Stimulated activated CD4-positive, alpha-beta T cell treated with anti-CD3 and anti-CD28 coated beads, TNF-alpha, amount 100 ng/mL, for 48 hours (primary cell): ENCODE measurements at places on chromosomes 5 and 9.

DNA sequence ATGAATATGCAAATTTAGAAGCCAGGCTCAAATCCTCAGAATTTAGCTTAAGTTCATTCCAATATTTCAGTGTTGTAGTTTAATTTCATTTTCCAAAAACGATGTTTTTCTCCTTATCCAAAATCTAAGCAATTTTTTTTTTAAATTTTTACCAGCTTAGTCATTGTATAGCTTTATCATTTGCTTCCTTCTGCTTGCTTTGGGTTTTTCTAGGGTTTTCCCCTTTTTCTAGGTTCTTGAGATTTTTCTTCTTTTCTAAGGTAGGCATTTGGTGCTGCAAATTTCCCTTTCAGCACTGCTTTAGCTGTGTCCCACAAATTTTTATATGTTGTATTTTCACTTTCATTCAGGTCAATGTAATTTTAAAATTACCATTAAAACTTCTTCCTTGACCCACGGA is 34.4 kb upstream of the CCDC112 start:
- no peak for DNase-seq

DNA sequence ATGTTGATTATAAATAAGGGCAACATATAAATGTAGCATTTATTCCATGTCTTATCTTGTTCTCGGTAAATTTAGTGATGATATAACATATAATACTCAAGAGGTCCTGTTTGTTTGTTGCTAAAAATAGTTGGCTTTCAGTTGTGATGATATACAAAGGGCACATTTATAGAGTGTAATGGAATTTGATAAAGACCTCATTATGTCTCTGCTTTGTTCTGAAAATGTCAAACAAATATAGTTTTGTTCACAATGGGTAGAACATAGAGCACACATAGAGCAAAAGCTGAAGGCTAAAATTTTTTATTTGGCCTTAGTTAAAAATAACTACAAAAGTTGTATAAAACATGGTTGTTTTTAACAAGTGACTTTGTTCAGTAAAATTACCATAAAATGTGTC is 477.1 kb upstream of the SMC2 start:
- DNase-seq = no peak

DNA sequence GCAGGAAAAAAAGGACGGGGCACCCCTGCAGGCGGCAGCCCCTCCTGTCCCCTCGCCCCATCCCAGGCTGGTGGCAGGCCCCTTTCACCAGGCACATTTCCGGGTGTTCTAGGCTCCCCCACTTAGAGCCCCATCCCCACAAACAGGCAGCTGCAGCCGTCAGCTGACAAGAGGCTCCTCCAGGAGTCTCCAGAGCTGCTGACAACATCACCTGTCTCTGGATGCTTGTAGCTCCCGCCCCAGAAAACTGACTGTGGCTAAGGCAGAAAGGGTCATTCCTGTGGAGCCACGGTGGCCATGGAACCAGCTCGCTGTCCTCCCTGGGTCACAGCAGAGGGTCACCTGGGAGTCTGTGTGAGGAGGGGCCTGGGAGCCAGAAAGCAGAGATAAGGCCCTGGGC is 50.9 kb downstream of the HMCN2 start:
- no peak for DNase-seq

- DNase-seq = no peak
Observed at GRCh38 chr9:36950389-36950788, 83.7 kb downstream of the PAX5 start.

DNA sequence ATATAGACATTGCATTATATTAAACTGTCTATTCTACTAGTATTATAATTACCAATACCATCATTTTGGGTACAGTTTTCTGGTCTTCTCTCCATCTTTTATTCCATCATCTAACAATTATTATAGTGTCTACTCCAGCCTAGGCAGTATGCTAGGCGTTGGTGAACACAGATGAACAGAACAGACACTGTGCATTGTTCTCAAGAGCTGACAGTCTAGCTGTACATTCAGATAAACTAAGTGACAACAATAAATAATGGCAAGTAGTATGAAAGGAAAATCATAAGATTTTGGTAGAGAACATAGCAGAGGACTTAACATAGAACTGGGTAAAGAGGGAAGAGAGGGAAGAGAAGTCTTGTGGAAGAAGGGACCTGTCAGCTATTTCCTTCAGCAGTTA is 12.5 kb upstream of the SGCD start:
- DNase-seq = no peak

- no peak for DNase-seq
Observed at GRCh38 chr5:32551865-32552264, 33.5 kb upstream of the SUB1 start.

GRCh38 chr5:128539038-128539429 is 989 bp upstream of the FBN2 start:
- DNase-seq = no peak

DNA sequence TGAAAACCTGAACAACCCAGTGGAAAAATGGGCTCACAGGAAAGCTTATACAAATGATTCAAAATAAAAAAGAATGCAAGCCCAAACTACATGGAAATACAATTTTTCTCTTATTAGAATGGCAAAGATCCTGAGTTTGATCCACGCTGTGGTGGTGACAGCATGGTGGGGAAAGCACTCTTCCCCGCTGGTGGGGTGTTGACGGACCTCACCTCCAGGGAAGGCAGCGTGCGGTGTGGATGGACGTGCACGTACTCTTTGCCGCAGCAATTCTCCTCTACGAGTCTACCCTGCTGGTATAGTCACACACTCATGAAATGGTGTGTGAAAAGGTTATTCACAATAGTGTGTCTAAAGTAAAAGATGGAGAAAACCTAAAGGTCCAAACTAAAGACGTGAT is 5.9 kb upstream of the ZFP62 start:
- DNase-seq = no peak

- no peak for DNase-seq
Observed at GRCh38 chr9:70679845-70680244, 265.4 kb upstream of the KLF9 start.
